ENCODE measurements at places on chromosomes 7 and 10. TPM values are rescaled to one million over a fixed set of nuclear protein-coding genes. Genes with fewer than 3 reads are reported as not detected.

DNA sequence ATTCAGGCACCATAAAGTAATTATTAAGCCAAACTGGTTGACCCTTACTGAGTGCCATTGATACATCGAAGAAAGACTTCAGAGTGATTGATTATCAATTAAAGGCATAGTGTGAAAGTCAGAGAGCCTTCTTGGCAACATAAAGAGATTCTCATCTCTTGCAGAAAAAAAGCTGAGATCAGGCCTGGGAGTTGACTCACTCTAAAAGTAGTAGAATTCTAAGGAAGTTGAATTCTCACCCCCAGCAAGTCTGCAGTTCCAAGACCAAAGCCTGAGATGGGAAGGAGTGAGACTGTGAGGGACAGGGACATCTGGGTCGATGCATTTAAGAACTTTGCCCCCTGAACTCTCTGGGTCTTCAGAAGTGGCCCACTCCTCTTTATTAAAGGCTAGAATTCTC lies 21.6 kb upstream of the ERCC6 start:
- DNase-seq: no peak

DNA sequence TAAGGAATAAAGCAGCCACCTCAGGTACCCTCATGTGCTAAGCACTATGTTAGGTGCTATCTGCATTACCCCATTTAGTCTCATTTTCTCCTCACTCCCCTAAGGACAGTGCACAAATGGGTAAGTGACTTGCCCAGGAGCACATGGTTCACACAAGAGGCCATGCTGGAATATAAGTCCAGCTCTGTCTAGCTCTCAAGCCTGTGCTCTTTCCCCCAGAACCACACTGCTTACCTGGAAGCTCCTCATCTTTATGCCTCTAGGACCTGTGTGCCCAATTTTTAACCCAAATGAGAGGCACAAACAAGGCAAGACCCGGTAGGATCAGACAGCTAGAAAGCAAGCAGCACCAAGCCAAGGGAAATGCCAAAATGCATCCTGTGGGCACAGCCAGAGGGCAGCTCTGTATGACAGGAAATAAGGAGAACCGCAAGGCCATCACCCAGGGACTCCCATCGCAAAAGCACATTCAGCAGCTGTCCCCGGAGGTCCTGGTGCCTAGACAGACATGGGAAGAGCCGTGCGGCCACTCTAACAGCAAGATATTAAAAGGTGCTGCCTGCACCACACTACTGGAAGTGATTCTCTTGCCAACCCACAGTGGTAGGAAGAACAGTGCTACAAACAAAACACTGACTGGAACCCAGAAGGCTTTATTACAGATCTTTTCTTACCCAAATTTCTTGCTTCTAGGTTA lies 88.1 kb downstream of the GSAP start:
- no peak for DNase-seq

The SUFU gene
- 17.4 TPM for total RNA-seq

DNA sequence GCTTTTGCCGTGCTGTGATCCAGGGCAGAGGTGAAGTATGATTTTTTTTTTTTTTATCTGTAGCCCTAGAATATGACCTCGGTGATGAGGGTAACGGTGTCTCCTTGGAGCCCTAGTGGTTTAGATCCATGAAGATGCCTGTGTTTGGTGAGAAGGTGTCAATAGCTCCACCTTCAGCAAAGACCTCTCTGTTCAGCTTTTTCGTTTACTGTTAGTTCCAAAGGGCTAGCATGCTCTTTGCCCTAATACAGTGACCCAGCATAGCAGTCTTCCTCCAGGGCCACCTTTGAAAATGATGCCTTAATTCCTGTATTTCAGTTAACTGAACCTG lies 746 bp upstream of the MRPS16 start:
- no peak for DNase-seq

- DNase-seq: no peak
Measured at GRCh38 chr10:74474022-74474713, 323.1 kb downstream of the ADK start.

GRCh38 chr10:48252354-48252650 lies 22.2 kb downstream of the FRMPD2 start:
- no peak for DNase-seq

- no peak for DNase-seq
Measured at GRCh38 chr7:140031364-140031763, 31.4 kb downstream of the PARP12 start.

The IQUB gene
- 4.8 TPM for total RNA-seq

- DNase-seq: no peak
Measured at GRCh38 chr10:131937836-131938235, 37.0 kb downstream of the PPP2R2D start.

DNA sequence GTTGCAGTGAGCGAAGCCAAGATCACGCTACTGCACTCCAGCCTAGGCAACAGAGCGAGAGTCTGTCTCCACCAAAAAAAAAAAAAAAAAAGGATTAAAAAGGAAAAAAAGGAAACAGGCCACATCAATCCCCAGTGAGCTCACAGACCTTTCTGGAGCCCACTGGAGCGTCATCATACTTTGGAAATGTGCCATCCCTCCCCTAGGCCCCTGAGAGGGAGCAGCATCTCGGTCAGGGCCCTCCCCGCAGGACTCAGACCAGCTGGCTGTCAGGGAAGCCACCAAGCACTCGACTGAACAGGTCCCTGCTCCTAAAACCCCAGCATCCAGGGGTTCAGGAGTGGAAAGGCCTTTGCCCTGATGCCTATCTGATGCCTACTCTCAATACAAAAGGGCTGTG lies 97.9 kb upstream of the SH2B2 start:
- no peak for DNase-seq

- DNase-seq: no peak
Measured at GRCh38 chr10:58995058-58995596, 181.3 kb upstream of the PHYHIPL start.

The SEMA3C gene
- total RNA-seq: 66.4 TPM

DNA sequence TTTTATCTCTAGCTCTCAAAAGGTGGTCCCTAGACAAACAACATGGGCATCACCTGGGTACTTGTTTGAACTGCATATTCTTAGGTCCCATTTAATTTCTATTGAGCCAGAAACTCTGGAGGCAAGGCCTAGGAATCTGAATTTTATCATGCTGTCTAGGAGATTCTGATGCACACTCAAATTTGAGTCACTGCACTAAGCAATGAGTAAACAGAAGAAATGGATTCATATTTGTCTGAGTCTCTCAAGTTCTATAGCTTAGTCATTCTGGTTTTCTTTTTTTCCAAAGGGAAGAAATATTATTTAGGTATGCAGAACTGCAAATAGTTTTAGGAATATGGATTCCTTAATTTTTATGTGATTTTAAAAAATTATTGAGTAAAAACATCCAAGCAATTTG lies 185.5 kb downstream of the SEMA3A start:
- DNase-seq: no peak

DNA sequence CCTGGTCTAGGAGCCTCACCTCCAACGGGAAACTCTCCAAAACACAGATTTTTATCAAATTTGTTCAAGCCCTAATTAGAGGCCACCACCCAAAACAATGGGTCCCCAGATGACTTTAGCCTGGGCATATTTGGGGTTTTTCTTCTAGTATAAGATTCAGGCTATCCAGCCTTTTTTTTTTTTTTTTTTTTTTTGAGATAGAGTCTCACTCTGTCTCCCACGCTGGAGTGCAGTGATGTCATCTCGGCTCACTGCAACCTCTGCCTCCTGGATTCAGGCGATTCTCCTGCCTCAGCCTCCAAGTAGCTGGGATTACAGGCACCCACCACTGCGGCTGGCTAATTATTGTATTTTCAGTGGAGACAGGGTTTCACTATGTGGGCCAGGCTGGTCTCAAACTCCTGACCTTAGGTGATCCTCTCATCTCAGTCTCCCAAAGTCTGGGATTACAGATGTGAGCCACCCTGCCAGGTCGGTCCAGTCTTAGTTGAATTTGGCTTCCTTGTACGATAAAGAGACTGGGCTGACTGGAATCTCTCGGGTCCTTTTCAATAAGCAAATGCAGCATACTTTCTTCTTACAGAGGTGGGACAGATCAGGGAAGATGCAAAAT lies 91.4 kb upstream of the KLF6 start:
- no peak for DNase-seq

The HOGA1 gene
- 2.7 TPM for total RNA-seq

The HMX2 gene
- total RNA-seq: 1.0 TPM

GRCh38 chr10:109173121-109173520 lies 750.2 kb downstream of the XPNPEP1 start:
- DNase-seq: no peak

DNA sequence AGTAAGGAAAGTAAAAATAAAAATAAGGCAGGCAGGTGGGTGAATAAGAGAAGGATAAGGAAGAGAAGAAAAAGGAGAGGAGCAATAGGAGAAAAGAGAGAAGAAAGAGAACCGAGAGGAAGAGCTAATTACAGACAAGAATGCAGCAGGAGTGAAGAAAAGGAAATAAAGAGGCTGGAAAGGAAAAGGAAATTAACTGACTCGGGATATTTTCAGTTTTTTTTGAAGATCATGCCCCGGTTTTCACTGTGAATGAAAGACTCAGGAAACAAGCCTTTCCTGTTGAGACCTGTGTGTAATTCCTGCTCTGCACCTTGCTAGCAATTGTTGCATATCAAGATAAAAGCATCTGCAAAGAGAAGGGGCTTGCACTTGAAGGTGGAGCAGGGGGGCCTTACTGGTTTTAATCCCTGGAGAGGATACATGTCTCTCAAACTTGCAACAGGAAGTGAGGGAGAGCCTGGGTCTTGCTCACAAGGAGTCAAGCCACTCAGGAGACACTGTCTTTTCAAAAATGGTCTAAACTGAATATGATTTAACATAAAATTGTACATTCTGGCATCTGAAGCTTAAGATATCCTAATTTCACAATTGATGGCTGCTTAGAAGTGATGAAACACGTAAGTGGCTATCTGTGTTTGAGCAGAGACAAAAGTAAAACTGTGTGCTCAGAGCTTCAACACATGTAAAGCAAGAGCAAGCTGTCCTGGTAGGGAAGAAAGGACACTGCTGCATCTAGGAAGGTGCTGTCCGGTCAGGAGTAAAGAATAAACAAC lies 157.6 kb downstream of the FAM107B start:
- DNase-seq: no peak

DNA sequence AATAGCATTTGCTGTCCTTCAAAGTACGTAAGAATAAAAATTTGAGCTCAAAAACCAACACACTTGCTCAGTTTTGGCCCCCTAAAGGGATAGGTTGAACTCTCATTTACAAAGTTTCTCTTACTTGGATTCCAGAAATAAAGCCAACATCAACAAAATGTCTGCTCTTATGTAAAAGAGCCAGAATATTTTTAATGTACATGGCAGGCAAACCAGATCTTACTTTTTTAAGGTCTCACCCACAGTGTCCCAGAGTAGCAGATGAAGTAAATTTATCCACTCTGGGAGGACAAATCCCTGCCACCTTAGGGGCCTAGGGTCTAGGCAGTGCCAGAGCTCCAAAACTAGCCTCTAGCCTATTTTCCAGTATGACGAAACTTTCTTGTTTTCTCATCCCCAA lies 159.6 kb downstream of the SKAP2 start:
- no peak for DNase-seq

- peak; percentile 16 for DNase-seq
Measured at GRCh38 chr10:74081192-74081803, 69.3 kb downstream of the AP3M1 start.

The DGKB gene
- 0.45 TPM for total RNA-seq

The ASAH2 gene
- 1.9 TPM for total RNA-seq

DNA sequence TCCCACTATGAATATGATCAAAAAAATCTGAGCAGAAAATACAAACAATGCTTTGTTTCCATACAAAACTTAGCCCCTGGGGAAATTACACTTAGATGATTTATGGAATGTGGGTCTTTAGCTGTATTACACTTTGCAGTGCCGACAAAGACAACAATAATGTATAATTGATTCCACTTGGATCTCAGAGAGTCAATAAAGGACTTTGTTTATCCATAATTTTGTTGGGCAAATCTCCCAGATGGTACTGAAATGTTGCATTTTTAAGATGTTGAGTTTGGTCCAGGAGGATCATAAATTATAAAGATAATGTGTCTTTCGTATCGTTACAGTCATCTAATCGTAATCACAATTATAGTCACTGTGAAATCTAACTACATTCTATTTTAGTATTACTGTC lies 66.9 kb upstream of the DOCK1 start:
- no peak for DNase-seq

DNA sequence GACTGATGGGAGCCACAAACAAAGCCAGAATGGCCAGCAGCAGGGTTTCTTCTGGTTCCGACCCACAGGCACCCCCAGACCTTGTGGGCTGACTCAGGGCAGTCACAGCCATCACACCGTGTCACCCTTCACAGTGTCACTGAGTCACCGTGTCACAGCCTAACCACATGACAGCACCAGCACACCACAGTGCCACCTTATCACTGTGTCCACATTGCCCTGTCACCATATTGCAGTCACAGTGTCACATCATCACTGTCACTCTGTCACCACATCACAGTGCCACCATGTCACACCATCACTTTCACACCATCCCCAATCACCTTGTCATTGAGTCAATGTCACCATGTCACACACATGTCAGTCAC lies 77.0 kb downstream of the OAT start:
- no peak for DNase-seq

The MUC12 gene
- total RNA-seq: 4.0 TPM

DNA sequence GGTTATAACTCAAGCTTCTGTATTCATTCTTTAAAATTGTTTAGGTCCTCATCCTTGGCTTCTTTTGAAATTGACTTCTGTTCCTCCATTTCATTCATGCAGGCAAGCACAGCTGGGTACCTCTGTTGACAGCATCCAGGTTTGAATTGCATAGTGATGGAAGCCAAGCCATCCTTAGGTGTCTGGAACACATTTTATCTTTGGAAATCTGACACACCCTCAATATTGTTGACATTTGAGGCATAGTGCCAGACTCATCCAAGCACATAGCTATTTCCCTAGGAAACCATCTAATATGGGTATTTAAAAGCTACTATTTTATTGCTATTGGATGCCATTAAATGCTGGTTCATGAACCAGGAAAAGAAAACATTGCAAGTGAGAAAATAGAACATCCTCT lies 142.1 kb upstream of the PTPRZ1 start:
- DNase-seq: no peak

All from prostate gland (tissue), 2 donors.